COLO829 (cell line): ENCODE measurements at places on chromosomes 1 and 21.

DNA sequence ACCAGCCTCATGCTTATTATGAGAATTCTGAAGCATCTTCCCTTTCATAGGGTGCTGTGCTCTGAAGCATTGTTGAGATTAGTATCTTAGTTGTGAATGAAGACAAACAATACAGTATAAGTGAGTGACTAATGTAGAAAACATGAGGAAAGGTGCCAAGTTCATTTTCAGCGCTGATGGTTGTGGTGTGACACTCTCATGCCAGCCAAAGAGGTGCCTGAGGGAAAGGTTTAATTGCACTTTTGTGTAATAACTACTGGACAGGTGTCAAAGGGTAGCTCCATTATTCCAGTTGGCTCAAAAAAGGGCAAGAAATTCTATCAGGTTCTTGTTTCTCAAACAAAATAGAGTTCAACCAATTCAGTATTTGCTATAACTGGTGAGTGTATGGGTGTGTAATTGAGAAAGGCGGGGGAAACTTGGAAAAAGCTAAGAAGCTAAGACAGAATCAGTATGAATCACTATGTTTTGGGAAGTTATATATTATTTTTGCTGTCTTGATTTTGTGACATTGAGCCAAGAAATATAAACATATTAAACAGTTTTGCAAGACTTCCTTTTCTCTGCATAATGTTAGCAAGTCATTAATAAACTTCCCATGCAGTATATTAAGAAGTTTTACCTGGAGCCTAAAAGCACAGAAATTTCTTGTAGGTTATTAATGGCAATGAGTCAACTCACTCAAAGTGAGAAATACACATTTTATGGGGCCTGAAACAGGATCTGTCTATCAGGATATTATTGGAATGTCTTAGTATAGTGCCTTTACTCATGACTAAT, 31.8 kb downstream of the KCNK2 start:
- no peak for DNase-seq

GRCh38 chr1:83746234-83746633, 252.7 kb downstream of the TTLL7 start:
- DNase-seq: no peak

GRCh38 chr21:33866826-33867225, 48.8 kb downstream of the ATP5PO start:
- DNase-seq: no peak

DNA sequence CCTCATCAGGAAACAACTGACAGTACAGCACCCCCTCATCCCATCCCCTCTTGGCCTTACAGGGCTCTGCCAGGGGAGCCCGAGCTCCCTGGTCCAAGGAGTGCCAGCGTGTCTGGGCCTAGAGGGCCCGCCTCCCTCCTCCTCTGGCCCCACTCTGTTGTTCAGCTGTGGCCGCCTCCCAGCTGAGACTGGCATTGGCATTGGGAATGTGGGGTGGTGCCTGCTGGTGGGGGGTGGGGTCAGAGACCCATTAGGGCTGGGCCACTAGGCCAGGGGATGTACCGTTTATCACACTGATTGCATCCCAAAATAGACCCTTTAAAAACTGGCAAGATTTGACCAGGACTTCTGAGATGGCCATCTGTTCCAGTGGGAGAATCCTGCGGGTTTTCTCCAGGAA, 1.4 kb downstream of the LDLRAP1 start:
- no peak for DNase-seq

- no peak for DNase-seq
Observed at GRCh38 chr21:42381347-42381984, 14.4 kb downstream of the TMPRSS3 start.

- no peak for DNase-seq
Observed at GRCh38 chr1:69567652-69568420, at the start of gene LRRC7. TSS of gene LRRC7 (plus strand) at chr1:69567922. CDS start at chr1:69568640, 718 bp downstream.

- no peak for DNase-seq
Observed at GRCh38 chr1:50129201-50129600, 20.5 kb downstream of the ELAVL4 start.

DNA sequence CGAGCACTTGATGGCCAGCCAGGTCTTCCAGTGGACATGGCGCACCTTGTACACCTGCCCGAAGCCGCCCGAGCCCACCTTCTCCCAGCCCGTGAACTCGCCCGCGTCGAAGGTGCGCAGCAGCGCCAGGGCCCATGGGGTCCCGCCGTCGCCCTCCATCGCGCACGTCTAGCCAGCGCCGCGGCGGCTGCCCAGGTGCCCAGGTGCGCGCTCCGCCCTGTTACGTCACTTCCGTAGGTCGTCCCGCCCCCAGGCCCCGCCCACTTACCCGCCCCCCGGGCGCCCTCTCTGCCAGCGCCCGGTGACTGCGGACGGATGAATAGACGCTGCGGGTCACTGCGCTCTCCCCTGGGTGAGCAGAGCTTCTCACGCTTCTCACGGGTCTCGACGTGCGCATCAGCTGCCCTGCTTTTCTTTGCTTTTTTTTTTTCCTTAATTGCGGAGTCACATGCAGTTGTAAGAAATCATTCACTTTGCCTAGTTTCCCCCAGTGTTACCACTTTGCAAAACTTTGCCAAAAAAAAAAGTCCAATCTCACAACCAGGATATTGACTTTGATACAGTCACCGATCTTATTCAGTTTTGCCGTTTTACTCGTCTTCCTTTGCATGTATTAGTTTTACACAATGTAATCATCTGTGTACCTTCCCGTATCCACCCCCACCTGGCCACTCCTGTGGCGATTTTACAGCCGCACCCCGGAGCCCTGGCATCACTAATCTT, at the start of gene RIPK4:
Gene RIPK4 (minus strand): TSS at position 170 of the 723 bp plus-strand sequence. CDS start 11 bp downstream, at position 159.
- DNase-seq: peak; percentile 91

DNA sequence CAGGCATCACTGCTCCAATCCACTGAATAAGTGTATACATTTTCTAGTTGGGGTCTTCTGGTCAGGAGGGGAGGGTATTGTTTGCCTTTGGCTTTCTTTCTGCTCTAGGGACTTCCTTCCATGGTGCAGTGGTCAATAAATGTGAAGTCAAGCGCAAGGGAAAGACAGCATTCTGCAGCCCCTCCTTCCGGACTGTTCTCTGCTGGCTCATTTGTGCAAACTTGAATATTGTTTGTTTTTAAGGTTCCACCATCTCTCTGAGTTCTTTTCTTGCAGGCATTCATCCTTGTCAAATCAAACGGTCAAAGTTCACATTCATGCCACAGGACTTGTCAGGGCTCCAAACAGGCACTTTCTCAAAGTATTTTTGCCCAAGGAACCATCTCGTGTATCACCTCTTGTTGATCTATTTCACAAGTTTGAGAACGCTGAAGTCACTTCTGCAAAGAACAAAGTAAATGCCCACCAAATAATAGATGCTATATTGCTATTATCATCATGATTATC, 205.6 kb upstream of the KAZN start:
- DNase-seq: no peak

GRCh38 chr1:183477986-183478781, 5.9 kb downstream of the SMG7 start:
- DNase-seq: no peak

- DNase-seq: peak; percentile 79
Observed at GRCh38 chr1:61287014-61287413, 204.7 kb downstream of the NFIA start.

- no peak for DNase-seq
Observed at GRCh38 chr1:48841461-48841860, 64.8 kb upstream of the BEND5 start.

DNA sequence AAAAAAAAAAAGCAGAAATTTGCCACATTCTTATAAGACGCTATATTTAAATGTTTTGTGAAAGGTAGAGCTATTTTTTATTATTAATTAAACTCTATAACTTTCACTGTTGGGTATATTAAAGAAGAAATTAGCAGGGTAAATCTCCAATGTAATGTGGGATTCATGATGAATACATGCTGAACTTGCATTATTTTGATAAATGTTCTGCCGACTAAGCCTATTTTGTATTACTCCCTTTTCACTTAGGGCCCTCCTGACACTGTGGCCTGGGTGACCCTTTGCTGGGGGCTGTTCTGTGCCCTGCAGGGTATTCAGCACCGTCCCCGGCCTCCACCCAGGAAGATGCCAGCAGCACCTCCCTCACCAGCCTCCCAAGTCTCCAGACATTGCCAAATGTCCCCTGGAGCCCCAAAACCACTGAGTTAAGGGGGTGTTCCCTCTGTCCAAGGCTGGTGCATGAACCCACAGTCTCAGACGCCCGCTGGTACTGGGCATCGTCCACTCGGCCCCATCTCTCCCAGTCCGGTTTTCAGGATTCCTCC, 22.5 kb downstream of the RSPH1 start:
- DNase-seq: no peak

GRCh38 chr1:90189889-90190288, 195.0 kb downstream of the ZNF326 start:
- no peak for DNase-seq

DNA sequence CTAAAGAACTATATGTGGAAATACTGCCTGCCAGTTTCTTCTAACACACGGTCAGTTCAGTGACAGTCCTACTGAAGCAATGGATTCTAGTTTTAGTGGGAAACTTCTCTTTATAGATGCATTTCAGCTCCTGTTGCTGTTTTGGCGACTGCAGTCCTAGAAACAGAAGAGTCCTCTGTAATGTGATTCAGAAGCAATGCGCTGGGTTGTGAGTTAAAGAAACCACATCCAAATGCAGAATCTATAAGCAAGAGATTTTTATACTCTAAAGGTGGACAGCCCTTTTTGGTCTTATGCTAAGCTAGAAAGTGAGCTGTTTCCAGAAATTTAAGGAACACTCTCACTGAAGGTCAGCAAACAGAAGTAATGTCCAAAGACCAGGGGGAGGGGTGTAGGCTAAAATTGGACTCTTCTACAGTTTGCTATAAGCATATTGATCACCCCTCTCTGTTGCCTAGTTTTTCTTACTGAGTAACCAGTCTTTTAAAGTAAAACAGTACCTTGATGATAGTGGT, 30.8 kb downstream of the DUSP10 start:
- DNase-seq: no peak

DNA sequence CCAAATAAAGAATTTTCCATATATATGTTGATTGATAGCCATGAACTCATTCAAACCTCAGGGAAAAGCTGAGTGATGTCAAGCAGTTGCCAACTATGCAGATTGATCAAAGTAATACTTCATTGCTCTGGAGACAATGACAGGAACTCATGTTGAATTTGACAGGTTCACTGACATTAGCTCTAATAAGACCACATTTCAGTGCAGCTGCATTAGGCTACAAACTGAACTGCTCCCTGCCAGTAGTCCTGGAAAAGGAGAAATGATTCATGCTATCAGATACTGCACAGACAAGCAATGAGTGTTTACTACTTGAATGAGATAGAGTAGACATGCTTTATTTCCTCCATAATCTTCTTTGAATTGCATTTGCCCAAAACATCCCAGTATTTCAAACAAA, 948.4 kb downstream of the MRPL39 start:
- no peak for DNase-seq

DNA sequence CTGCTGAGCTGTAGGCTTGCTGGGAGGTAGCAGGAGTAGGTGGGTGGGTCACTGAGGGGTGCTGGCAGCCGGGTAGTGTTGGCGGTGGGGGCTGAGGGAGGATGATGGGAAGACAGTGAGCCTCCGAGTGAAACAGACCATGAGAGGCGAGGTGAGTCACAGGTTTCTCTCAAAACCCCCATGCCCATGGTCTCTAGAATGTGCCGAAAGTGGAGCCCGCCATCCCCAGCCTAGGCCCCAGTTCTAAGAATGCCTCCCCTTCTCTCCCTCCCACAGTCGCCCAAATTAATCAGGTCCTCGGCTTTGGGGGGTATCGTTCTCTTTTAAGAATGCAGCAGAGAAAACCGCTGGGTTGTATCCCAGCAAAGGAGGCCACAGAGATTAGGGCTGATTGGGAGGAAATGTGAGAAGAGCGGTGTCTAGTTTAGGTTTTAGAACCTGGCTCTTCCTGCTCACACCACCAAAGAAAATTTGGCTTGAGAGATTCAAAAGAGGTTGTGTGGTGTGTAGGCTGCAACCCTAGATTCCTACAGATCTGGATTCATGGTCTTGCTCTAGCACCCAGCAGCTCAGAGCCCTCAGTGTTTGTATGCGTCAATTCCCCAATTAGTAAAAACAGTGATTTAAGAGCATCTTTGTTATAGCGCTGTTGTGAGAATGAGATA, 27.7 kb upstream of the IL19 start:
- DNase-seq: no peak

GRCh38 chr1:18326211-18326897, 154.4 kb upstream of the KLHDC7A start:
- DNase-seq: no peak

- no peak for DNase-seq
Observed at GRCh38 chr21:40556442-40556968, 290.5 kb downstream of the DSCAM start.

DNA sequence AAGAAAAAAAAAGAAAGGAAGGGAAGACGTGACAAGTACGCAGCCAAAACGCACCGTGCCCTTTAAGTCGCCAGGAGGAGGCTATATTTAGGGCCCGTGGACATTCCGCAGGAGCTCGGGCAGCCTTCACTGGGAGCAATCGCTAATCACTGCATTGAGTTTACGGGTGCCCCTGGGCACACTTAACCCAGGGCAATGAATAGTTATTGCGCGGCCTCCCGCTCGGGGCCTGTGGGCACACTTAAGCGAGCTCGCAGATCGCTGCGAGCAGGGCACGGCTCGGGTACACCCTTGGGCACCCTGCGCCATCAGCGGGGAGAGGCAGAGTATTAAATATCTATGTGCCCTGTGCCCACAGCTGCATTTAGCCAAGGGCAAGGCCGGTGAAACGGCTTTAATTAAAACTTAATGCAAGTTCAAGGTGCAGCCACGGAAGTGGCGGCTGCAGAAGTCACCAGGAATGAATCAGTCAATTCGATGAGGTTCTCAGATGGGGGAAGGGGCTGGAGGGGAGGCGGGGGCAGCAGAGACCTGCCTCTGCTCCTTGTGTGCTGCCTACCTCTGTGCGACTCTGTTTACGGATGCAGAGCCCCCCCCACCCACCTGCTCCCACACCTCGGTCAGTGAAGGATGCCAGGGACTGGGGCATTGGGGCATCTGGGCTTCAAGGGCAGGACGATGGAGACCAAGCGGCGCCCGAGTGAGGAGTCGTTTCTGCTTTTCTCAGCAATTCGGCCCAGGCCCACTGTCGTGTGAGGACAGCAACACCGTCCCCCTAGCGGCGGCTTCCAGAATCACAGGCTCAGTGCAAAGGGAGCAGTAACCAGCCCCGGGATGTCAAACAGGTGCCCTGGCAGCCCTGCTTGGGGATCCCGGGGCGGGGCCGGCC, 51.8 kb upstream of the TARDBP start:
- peak; percentile 69 for DNase-seq

- DNase-seq: no peak
Observed at GRCh38 chr1:236534151-236534651, 10.4 kb downstream of the LGALS8 start.

DNA sequence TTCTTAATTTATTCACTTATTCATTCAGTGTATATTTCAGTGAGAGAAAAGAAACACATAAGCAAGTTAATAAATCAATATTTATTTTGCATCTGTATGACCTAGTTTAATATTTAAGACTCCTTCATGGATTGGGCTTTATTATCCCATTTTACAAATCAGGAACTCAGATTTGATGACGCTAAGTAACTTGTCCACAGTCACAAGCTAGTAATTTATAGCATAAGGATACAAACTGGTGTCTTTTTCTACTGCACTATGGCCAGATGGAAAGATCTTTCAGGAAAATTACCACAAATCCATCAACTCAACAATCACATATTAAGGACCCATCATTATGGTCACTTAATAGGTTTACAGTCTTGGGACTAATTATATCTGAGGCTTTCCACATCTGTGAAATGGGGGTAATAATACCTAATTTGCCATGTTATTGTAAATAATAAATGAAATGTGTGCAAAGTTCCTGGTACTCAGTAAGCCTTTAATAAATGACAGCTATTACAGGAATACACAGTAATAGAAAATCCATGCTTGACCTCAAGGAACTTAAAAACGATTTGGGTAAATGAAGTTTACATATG, 13.3 kb downstream of the CDKN2C start:
- DNase-seq: no peak

GRCh38 chr1:52059321-52059720, 3.2 kb downstream of the BTF3L4 start:
- no peak for DNase-seq
